ENCODE measurements at places on chromosomes 4 and X.

DNA sequence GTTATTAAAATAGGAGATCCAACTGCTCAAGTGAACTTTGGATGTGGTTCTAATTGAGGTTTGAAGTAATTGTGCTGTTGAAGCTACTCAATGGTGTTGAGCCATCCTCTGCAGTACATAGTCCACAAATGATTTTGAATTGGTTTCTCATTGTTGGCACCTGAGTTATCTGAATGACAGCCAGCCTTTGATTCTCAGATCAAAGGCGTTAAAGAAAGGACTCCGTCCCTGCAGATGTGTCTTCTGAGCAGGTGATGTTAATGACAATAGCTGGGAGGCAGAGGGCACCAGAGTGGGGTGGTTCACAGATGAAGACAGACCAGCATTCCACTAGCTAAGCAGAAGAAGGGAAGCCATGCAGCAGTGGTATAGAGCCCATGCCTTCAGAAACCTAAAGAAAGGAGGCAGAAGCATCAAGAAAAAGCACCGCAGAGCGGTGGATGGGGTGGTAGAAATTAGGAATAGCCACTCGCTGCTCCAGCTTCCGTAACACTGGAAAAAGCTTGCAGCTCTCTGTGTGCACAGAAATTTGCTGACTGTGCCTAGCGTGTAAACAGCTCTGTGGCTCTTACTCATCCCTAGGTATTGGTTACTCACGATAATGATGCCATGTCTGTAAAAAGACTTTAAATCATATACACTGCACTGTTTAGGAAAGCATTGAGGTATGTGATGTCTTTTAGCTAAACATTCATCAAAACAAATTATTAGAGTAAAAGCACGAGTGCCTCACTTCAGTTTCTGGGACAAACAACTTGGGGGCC is 79.2 kb upstream of the CLCN4 start:
- DNase-seq: no peak

DNA sequence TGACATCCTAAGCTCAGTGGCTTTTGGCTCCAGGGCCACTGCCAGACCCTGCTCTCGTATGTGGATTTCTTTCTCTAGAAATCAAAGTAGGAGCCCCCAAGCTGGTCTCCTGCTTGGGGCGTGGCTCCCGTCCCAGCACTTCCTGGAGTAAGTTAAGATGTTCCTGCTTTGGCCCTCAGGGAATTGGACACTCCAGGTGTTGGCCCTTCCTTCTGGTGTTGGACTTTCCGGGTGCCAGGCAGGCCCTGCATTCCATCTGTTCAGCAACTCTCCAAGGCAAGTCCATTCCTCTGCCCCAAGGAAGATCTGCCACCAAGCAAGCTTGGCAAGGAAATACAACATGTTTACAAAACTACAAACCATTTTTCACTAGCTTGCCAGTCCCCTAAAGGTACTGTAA is 22.1 kb upstream of the GPC4 start:
- DNase-seq: no peak

DNA sequence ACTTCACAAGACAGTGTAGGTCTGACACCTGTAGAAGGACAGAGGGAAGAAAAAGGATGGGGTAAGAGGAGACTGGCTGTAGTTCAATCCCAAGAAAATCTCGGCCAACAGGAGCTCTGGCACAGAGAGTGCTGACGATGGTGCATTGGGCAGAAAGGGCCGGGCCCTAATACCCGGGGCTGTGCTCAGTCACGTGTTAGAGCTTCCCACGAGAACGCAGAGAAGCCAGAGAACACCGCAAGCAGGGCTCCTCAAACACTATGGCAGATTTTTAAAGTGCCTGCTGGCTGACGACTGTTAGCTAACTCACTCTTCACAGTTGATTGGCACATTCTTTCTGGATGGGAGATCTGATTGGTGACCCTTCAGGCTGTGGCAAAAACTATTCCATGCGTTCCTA is 35.5 kb downstream of the EREG start:
- no peak for DNase-seq

DNA sequence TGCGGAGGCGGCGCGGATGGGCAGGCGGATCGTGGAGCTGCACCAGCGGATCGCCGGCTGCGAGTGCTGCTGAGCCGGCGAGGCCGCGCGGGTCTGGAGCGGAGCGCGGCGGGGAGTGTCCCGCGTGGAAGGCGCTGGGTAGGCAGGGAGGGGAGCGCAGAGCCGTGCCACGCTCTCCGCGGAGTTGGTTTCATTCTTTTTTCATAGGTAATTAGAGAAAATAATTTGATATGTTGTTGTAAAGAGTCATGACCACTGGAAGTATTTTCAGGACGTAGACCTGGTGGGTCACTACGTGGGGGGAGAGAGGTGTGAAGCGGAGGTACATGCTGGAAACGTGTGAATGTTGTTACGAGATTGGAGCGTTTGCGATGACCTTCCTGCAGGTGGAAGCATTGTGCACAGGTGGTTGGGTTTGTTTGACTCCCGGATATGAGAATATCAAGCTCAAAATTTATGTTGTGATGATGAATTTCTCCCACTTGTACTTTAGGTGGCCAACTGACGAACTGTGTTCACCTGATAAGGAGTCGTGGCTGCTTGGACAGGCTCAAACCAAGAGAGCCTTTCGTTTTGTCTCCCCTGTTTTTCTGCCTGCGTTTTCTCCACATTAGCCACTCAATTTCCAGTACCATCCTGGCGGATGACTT is 19.1 kb upstream of the S100P start:
- peak; percentile 48 for DNase-seq
